Mucosa of gallbladder (tissue), 1 donor: ENCODE measurements at places on chromosomes 13 and 19. TPM values are rescaled to one million over a fixed set of nuclear protein-coding genes. Genes with fewer than 3 reads are reported as not detected.

ZSCAN18 gene
- total RNA-seq: 111 TPM

DNA sequence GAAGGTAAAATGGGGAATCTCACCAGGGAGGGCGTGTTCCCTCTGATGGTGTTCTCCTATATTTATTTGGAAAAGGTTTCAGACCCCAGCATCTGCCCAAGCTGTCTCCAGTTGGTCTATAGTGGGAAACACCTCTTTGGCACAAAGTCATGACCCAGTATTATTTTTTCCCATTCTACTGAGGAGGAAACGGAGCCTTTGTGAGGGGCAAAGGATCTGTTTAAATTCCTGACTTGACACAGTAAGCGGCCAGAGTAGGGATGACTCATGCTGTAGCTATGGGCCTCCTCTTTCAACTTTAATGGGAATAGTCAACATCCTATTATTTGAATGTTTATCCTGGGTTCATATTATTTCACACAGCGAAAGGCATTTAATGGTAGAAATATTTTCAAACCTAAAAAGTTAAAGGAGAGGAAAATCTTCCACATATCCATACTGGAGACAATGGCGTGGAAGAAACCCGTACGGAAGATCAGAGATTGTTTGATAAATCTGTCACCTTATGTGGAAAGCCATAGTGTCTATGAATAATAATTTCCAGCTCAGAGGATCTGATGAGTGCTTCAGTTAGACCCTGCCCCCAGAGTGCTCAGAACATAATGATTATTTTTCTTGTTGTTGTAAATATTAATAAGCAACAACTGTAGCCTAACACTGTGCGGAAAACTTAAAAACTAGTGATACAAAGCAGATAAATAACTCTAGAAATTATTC lies 126.0 kb downstream of the FOXO1 start:
- peak; percentile 34 for DNase-seq

DNA sequence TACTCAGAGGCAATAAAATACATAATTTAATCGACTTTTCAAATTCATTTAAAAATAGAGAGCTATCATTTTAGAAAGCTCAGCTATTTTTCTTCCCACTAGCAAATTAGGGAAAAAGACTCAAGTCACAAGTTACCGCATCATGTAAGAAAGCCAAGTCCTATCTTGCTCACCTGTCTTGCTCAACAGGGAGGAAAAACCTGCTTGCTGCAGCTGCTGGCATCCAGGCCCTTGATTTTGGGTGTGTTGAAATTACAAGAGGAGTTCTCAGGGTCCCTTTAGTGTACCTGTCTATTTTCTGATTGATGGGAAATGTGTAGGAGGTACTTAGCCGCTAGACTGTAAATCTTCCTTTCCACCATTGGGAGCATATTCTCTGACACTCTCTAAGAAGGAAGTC lies 22.2 kb downstream of the SLC10A2 start:
- DNase-seq: no peak

- DNase-seq: peak; percentile 44
Measured at GRCh38 chr19:15378534-15379082, 979 bp downstream of the AKAP8 start.

ZNF547 gene
- 5.6 TPM for total RNA-seq

DNA sequence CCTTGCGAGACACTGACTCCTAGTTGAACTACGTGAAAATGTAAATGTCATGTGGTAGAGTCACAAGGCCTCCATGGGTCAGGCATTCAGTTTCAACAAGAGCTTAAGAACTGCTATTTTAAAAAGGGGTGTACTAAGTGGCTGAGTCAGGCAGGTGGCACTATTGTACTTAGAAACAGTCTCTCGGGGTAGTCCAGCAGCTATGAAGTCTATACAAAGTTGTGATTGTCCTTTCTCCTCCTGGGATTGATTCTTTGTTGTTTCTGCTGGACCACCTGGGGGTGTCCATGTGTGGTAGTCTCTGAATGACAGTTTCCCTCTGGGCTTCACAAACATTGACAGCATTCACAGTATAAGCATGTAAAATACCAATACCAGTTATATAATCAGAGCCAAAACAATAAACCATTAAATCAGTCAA lies 33.0 kb downstream of the UGGT2 start:
- DNase-seq: peak; percentile 23

CCDC8 gene
- 8.5 TPM for total RNA-seq

MBD3L2 gene
- not detected for total RNA-seq

SYCN gene
- total RNA-seq: 1.1 TPM

- DNase-seq: no peak
Measured at GRCh38 chr13:22214184-22214583, 543.3 kb downstream of the FGF9 start.

- DNase-seq: no peak
Measured at GRCh38 chr13:97445522-97446187, 11.7 kb downstream of the RAP2A start.

GRCh38 chr19:2049741-2050348 lies 1.2 kb downstream of the MKNK2 start:
- DNase-seq: peak; percentile 87

DNA sequence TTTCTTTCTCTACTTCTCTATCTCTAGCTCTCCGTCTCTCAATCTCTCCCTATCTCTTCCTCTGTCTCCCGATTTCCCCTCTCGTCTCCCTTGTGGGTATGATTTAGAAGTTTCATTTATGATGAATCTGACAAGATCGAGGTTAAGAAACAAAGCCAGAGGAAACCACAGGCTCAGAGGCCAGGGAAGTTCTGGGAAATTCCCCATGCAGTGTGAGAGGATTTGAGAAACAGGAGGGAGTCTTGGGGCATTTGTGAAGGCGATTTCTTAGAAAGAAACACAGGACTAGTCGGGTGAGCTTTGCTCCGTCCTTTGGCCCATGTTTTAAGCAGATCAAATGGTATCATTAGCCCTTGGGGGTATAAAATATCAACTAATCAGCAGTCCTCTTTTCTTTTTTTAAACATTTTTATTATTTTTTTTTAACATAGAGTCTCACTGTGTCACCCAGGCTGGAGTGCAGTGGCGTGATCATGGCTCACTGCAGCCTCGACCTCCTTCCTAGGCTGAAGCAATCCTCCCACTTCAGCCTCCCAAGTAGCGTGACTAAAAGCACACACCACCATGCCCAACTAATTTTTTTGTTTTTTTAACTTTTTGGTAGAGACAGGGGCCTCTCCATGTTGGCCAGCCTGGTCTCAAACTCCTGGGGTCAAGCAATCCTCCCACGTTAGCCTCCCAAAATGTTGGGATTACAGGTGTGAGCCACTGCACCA lies 25.8 kb downstream of the TNFSF9 start:
- DNase-seq: no peak

GRCh38 chr19:50203281-50204080 lies at the start of gene MYH14:
MYH14 (plus strand) TSS chr19:50203622; CDS start chr19:50210366, 6,744 bp downstream.
- peak; percentile 92 for DNase-seq

DNA sequence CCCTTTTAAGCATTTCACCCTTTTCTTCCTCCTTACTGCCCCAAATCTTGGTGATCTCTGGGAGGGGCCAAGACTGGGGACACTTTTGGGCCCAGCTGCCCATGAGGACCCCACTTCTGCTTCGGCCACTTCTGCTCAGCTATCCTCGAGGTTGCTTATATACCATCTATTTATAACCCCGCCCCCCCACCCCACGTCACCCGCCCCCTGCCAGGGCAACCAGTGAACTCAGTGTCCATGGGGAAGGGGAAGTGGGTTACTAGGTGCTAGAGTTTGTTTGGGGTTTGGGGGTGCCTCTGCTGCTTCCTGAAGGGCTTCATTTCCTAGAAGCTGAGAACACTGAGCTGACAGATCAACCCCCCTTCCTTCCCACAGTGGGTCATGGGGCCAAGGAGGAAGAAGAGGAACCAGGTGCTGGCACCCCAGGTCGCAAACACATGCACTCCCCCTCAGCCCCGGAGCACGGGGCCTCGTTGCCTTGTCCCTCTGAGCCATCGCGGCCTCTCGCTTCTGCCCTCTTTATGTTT lies 6.1 kb upstream of the ADGRE5 start:
- peak; percentile 61 for DNase-seq

LRG1 gene
- total RNA-seq: 16.2 TPM

- no peak for DNase-seq
Measured at GRCh38 chr13:50419896-50420295, 404.7 kb downstream of the KCNRG start.

DNA sequence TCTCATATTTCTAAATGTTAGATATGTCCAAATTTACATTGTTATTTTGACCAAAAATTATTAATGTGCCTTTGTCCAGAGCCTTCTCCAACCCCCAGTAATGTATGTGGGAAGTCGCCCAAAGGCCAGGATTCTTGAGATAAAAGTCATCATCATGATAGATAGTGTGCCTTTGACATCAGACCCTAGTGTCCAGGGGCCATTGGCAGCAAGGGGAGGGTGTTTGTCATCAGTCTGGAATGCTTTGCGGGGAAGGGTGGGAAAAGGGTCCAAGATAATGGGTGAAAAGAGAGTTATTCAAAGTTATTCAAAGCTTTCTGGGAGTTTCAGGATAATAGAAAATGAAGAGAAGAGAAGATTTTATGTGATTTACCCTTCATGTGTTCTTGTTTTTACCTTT lies 909.5 kb upstream of the GPC6 start:
- no peak for DNase-seq
